Activated CD4-positive, alpha-beta memory T cell treated with anti-CD3 and anti-CD28 coated beads for 36 hours (primary cell): ENCODE measurements at places on chromosomes 3 and 15. TPM values are rescaled to one million over a fixed set of nuclear protein-coding genes. Genes with fewer than 3 reads are reported as not detected.

Gene IGSF11
- 0.14 TPM for total RNA-seq

Gene ACTC1
- total RNA-seq = not detected

Gene CIP2A
- 39.5 TPM for total RNA-seq

Gene SCG3
- not detected for total RNA-seq

Gene C3orf70
- not detected for total RNA-seq

Gene AQP9
- total RNA-seq = 0.17 TPM

Gene CILP
- 0.05 TPM for total RNA-seq

Gene INSYN1
- not detected for total RNA-seq

Gene ISLR
- total RNA-seq = not detected

Gene SLC15A2
- total RNA-seq = 1.4 TPM

Gene SNURF
- 15.2 TPM for total RNA-seq

DNA sequence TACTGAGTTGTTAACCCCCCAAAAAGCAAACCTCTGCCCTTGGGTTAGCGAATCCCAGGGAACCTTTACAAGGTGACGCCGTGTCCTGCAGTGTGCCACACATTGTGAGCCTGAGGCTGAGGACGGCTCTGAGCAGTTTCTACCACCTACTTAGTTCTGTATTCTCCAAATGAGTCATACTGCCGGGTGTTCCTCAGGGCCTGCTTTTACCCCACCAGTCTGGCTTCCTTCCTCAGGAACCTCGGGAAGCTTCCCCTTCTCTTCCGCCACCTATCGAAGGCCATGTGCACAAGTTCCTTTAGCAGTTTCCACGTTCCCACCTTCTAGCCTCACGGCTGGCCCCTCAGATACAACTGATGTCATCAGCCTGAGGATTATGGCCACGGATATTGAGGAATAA, 384.0 kb upstream of the TPM1 start:
- peaks cover 6% of the 10 kb centered on the region for H3K27me3 ChIP-seq
- DNase-seq = peak; percentile 31
- no peak overlapping the region for H3K27ac ChIP-seq
- H3K4me1 ChIP-seq = peaks cover 7% of the 10 kb centered on the region
- H3K36me3 ChIP-seq = no peaks in the 10 kb centered on the region

- peaks cover 12% of the 10 kb centered on the region for H3K27me3 ChIP-seq
- peaks cover 3% of the 10 kb centered on the region for H3K36me3 ChIP-seq
- no peak overlapping the region for H3K4me3 ChIP-seq
- H3K4me1 ChIP-seq = peaks cover 28% of the 10 kb centered on the region
- no peak for DNase-seq
These were observed 10.2 kb upstream of the DLG1 start for GRCh38 chr3:197308591-197308990.

DNA sequence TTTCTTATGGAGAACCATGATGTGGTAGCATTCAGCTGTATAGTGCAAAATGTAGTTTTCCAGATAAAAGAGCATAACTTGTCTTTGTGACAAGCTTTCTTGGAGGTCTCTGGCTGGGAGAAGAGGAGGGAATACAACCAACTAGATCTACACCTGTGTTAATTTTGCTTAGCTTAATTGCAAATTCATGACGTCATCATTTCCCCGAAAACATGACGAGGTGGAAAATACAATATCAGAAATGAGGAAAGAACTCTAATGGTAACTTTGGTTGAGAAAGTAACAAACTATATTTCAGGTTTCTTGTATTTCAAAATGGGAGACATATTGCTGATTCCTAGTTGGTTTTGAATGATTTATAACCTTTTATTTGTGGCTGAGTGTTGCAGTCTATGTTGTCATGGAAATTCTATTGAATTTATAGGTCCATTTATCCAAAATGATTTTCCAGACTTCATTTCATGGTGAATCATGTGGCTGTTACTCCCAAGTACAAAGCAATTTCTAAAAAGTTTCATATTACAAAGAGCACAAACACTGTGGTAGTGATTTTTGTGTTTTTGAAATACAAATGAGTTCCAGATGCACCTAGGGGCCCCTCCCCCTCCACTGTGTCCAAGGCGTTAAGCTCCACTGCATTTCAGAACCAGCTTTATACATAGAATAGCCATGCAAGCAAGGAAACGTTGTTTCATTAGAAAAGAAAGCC, 307.2 kb downstream of the FEZF2 start:
- no peak overlapping the region for H3K27ac ChIP-seq
- no peaks in the 10 kb centered on the region for H3K36me3 ChIP-seq
- H3K4me3 ChIP-seq = no peak overlapping the region

DNA sequence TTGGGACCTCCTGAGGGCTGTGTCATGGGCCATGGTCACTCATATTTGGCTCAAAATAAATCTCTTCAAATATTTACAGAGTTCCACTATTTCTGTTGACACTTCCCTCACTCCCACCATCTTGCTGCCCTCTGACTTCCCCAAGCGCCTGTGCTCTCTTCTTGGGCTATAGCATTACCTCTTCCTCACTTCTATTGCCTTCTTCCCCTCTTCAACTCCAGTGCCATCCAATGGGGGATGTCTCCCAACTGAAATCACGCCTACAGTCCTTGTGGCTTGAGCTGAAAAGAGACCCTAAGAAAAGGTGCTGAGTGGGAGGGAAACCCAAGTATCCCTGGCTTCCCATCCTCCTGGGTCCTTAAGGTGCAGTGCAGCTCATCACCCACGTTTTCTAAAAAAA, 21.8 kb downstream of the UMPS start:
- H3K36me3 ChIP-seq = no peaks in the 10 kb centered on the region
- no peak overlapping the region for H3K27ac ChIP-seq
- H3K4me1 ChIP-seq = no peaks in the 10 kb centered on the region
- no peak overlapping the region for H3K4me3 ChIP-seq
- no peak for DNase-seq

DNA sequence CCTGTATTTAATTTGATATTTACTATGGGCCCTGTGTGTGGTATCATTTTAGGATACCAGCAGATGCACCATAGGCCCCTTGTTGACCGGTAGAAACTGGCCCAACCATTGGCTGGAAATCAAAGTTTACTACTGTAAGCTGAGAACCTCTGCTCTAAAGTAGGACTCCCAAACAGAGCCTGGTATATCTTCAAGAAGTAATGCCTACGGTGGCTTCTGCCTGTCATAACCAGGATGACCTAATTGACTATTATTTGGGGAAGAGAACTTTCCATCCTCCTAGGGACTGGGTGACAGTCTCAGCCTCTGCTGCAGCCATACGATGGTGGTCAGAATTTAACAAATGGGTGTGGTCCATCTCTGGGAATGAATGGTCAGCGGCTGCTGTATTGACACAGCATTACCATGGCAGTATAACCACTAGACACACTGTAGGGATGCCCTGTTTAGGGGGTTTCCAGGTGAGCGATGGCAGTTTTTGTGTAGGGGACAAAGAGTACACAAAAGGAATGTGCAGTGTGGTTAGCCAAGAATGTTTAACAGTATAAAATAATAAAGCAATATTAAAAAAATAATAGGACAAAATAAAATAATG, 37.3 kb downstream of the RARB start:
- H3K27me3 ChIP-seq = no peaks in the 10 kb centered on the region
- H3K4me1 ChIP-seq = no peaks in the 10 kb centered on the region
- no peak overlapping the region for H3K27ac ChIP-seq
- DNase-seq = no peak
- no peak overlapping the region for H3K4me3 ChIP-seq

GRCh38 chr3:48594417-48595049, 596 bp downstream of the COL7A1 start:
- H3K4me3 ChIP-seq = no peak overlapping the region
- H3K36me3 ChIP-seq = peaks cover 5% of the 10 kb centered on the region
- no peak for DNase-seq
- H3K27ac ChIP-seq = no peak overlapping the region

DNA sequence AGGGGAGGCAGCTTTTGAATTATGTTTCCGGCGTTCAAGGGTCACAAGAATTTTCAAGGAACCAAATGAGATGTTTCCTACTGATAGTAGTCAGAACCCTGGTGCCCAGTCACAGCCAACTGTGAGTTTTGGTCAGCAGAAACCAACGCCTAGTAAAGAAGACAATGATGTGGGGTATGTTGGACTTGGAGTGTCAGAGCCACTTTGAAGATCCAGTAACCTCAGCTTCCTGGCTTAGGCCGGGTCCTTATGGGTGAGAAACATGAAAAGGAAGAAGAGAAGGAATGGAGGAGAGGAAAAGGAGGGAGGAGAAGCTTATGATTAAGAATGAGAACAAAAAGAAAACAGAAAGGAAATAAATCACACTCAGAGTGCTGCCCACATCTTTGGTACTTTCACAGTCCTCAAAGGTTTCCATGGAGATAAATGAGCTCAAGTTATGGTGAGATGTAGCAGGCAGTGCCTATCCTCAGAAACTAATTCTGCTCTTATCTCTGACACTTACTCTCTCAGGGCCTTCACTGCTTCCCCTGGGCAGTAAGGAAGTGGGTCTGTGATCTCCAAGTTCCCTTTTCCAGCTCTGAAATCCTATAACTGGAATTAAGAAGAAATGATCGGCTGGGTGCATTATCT, 2.0 kb upstream of the MCF2L2 start:
- peaks cover 3% of the 10 kb centered on the region for H3K27me3 ChIP-seq
- H3K36me3 ChIP-seq = no peaks in the 10 kb centered on the region
- H3K4me3 ChIP-seq = peak overlapping the region; percentile 1
- peaks cover 53% of the 10 kb centered on the region for H3K4me1 ChIP-seq

DNA sequence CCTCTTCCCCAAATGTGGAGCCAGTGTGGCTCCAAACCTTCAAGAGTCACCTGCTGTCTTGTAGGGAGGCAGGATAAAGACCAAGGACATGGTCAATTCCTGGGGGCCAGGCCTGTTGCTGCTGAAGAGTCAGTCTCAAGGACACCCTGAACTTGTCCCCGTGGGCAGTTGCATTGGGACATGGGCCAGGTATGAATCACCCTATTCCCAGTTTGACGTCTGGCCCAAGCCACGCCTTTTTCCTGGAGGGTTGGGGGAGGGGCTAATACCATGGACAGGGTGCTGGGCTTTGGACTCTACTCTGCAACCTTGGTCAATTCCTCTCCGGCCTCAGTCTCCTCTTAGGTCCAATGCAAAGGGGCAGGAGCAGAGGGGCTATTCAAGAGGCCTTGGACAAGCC, 10.4 kb downstream of the ATP2B2 start:
- H3K27me3 ChIP-seq = no peaks in the 10 kb centered on the region
- no peaks in the 10 kb centered on the region for H3K4me1 ChIP-seq
- no peak overlapping the region for H3K4me3 ChIP-seq
- DNase-seq = no peak

- peaks cover 20% of the 10 kb centered on the region for H3K4me1 ChIP-seq
- no peaks in the 10 kb centered on the region for H3K27me3 ChIP-seq
- H3K36me3 ChIP-seq = no peaks in the 10 kb centered on the region
- no peak for DNase-seq
These were observed 79.5 kb upstream of the POMGNT2 start for GRCh38 chr3:43185274-43185982.

DNA sequence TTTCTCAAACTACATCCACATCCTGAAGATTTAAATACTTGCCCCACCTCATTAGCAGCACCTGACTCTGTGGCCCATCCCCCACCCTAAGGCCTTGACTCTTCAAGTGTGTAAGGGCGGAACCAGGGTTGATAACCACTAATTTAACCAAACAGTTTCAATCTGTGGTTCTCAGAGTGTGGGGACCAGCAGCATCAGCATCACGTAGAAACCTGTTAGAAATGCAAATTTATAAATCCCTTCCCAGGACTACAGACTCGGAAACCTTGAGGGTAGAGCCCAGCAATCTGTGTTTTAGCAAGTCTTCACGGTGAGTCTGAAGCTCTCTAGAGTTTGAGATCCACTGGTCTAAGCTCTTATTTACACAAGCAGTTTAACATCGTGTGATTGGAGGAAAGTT, 12.4 kb downstream of the GNB4 start:
- no peak for DNase-seq
- H3K27me3 ChIP-seq = peaks cover 3% of the 10 kb centered on the region
- no peak overlapping the region for H3K4me3 ChIP-seq
- H3K4me1 ChIP-seq = no peaks in the 10 kb centered on the region
- H3K36me3 ChIP-seq = no peaks in the 10 kb centered on the region

- no peak for DNase-seq
- H3K27me3 ChIP-seq = no peaks in the 10 kb centered on the region
- H3K27ac ChIP-seq = no peak overlapping the region
- no peaks in the 10 kb centered on the region for H3K4me1 ChIP-seq
- no peaks in the 10 kb centered on the region for H3K36me3 ChIP-seq
- H3K4me3 ChIP-seq = no peak overlapping the region
These were observed 33.6 kb upstream of the PLSCR5 start for GRCh38 chr3:146638718-146639117.

DNA sequence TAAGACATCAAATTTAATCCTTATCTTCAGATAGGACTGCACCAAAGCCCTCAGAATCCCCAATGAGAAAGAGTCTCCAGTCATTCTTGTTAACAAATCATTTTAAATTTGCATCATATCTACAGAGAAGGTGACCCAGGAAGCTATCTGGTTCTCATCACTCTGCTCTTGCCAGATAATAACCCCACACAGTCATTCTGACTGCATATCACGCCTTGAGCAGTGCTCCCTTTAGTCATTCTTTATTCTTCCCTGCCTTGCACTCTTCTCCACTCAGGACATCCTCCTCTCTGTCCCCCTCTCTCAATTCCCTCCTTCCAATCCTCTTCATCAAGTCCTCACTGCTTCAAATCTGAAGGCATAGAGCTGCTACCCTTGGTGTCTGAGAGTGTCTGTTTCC, 83.7 kb upstream of the COL6A6 start:
- no peak overlapping the region for H3K4me3 ChIP-seq
- no peak for DNase-seq
- peaks cover 5% of the 10 kb centered on the region for H3K27me3 ChIP-seq
- H3K36me3 ChIP-seq = no peaks in the 10 kb centered on the region

- H3K36me3 ChIP-seq = no peaks in the 10 kb centered on the region
- peaks cover 12% of the 10 kb centered on the region for H3K27me3 ChIP-seq
- H3K27ac ChIP-seq = no peak overlapping the region
- H3K4me1 ChIP-seq = peaks cover 14% of the 10 kb centered on the region
- DNase-seq = no peak
- H3K4me3 ChIP-seq = no peak overlapping the region
These were observed 226.5 kb upstream of the PROK2 start for GRCh38 chr3:72011485-72011884.

DNA sequence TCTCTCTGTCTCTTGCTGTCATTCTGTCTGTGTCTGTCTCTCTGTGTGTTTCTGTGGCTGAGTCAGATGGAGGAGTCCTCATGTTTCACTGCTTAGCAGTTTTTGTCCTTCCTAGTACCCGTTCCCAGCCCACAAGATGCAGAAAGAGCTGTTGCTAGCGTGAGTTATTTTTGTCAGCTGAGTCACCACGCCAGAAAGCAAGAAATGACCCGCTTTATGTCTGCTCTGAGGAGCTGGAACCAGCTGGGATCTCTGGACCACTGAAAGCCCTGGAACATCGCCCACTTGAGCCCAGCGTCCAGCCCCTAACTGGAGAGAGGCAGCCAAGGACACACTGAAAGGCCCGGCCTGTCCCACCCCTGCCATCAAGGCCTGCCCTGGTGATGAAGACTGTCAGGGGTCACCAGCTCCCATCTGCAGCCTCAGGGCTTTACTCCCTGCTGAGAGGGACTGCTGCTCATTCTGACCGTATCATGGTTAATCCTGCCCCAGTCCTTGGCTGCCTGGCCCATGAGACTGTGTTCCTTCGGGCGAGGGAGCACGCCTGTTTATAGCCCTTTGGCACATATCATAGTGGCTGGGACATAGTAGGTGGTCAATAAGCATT, 101.7 kb upstream of the TPM1 start:
- H3K27ac ChIP-seq = no peak overlapping the region
- H3K36me3 ChIP-seq = no peaks in the 10 kb centered on the region
- H3K27me3 ChIP-seq = peaks cover 13% of the 10 kb centered on the region

GRCh38 chr3:175335229-175335628, 476.1 kb downstream of the NAALADL2 start:
- DNase-seq = no peak
- H3K4me3 ChIP-seq = no peak overlapping the region
- H3K27me3 ChIP-seq = no peaks in the 10 kb centered on the region
- H3K36me3 ChIP-seq = no peaks in the 10 kb centered on the region
- no peaks in the 10 kb centered on the region for H3K4me1 ChIP-seq
